ENCODE measurements at places on chromosomes 7 and 10.

DNA sequence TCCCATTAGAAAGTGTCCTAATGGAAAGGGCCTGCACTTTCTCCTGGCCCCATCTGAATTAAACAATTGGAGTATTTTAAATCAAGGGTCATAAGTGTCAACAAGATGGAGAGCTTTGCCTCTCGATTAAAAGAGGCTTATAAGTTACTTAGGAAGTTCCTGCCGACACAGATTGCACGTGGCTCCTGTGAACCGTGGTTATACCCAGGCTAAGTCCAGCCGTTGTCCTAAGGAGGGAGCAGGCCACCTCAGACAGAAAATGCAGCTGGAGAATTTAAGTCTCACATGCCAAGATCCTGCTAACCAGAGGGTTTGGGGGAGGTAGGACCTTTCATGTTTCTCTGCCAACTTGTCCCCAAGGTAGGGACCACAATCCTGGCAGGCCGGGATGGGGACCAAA lies 626.5 kb upstream of the GALNT17 start:
- DNase-seq: no peak

GRCh38 chr10:66501356-66501755 lies 424.5 kb upstream of the LRRTM3 start:
- no peak for DNase-seq

DNA sequence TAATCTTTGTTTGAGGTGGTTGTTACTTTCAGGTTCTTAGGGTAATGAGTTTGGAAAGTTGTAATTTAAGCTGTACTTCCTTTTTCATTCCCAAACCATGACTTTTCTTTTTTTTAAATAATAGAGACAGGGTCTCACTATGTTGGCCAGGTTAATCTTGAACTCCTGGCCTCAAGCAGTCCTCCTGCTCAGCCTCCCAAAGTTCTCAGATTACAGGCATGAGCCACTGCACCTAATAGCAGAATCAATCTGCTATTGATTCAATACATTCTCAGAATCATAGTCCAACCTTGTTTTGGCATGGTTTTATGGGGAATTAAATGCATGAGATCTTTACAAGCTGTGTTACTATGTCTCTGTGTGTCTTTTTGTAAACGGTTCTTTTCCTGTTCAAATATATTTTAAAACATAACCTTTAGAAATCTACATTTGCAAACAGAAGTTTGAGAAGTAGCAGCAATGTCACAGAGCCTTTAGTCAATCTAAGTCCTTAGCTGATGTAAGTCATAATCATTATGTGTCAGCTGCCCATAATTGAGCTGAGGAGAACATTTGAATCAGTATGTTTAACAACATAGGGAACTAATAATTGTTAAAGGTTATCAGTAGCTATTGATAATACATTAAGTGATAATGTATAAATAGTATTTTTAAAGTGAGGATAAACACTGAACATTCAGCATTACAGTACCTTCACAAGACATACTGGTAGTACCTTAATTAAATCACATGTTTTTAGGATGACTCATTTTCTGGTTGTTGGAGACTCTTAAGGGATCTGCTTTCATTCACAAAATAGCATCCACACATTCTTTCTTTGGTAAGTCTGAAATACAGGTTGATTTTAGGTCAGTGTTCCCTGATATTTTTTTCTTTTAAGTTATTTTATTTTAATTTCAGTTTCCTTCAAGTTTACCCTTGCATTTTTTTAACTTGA lies 8.8 kb downstream of the INPP5F start:
- DNase-seq: peak; percentile 61

DNA sequence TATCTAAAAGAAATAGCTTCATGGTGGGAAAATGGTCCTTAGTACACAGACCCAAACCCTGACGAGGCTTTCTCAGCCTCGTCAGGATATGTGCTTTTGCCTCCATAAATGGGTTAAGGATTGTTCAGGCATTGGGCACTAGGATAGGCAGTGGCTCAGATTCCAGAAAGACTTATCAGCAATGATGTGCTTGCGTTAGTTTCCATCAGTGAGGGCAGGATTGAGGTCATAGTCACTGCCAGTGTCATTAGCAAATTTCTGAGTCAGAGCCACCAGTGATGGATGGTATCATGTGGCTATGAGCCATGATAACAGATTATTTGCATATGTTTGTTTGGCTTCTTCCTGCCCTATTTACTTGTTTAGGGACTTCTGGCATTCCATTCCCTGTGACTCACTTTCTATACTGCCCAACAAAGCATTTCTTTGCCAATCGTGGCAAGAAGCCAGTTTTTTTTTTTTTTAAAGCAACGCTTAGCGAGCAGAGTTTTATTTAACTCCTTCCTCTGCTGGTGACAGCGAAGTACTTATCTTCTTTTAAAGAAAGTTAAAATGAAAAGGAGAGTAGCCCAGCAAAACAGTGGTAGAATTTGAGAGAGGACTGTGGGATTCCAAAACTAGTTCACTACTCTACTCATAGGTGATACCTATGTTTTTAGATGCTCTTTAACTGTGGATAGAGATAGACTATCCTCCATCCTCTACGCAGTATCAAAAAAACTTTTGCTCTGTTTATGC lies 44.4 kb downstream of the MYPN start:
- peak; percentile 92 for DNase-seq

- DNase-seq: peak; percentile 39
Observed at GRCh38 chr10:70528741-70529362, 50.3 kb downstream of the PALD1 start.

- no peak for DNase-seq
Observed at GRCh38 chr7:4709187-4709586, 27.1 kb downstream of the FOXK1 start.

- DNase-seq: no peak
Observed at GRCh38 chr10:123160311-123160980, 6.2 kb downstream of the BUB3 start.

GRCh38 chr10:128322950-128323349 lies 196.7 kb upstream of the MKI67 start:
- no peak for DNase-seq

DNA sequence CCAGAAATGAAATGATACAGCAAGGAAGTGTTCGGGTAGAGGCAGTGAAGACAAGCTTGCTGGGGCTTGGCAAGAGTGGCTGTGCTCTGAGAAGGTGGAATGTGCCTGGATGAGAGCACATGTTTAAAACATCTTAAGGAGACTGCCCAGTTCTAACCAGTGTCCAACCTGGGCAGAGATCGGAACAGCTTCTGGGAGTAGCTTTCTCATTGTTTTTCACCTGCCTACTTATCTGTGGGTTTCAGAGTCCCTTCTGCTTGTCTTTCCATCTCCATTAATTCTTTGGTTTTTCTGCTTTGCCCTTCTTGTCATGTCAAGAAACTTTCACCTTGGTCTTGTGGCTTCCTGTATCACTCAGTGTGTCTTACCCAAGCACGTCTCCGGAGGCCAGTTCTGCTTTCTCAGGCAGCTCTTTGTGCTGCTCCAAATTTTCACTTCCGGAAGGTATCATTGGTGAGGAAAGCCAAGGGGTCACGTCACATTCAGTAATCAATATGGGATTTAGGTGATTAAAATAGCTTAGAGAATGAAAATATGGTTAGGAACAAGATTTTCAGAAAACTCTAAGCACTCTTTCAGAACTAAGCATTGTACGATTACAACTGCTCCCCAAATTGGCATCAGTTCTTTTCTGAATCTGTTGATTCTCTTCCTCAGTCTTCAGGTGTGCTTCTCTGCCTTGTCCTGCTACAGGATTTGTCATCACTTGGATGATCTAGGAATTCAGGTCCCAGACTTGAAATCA lies 5.5 kb upstream of the LAMB4 start:
- no peak for DNase-seq

DNA sequence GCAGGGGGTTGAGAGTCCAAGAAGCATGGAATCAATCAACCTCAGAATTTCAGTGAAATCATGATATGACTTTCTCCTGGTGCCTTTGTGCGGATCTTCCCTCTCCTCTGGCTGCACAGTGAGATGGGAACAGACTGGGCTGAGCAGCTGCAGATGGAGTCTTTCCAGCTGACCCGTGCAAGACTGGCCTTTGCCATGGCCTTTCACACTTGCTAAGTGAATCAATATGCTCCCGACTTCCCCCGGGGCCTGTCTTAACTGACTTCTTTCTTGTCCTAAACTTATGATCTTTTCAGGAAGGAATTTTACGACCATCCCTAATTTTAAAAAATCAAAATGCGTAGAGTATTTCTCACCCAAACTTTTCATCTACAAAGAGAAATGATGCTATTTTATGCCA lies 469.9 kb downstream of the GALNT17 start:
- DNase-seq: no peak

- no peak for DNase-seq
Observed at GRCh38 chr7:24827027-24827426, 69.8 kb upstream of the GSDME start.

GRCh38 chr10:20289070-20289828 lies 473.0 kb downstream of the PLXDC2 start:
- DNase-seq: no peak

GRCh38 chr7:66539902-66540375 lies 88.7 kb upstream of the KCTD7 start:
- no peak for DNase-seq

- DNase-seq: no peak
Observed at GRCh38 chr10:110758128-110758765, 113.5 kb upstream of the PDCD4 start.

DNA sequence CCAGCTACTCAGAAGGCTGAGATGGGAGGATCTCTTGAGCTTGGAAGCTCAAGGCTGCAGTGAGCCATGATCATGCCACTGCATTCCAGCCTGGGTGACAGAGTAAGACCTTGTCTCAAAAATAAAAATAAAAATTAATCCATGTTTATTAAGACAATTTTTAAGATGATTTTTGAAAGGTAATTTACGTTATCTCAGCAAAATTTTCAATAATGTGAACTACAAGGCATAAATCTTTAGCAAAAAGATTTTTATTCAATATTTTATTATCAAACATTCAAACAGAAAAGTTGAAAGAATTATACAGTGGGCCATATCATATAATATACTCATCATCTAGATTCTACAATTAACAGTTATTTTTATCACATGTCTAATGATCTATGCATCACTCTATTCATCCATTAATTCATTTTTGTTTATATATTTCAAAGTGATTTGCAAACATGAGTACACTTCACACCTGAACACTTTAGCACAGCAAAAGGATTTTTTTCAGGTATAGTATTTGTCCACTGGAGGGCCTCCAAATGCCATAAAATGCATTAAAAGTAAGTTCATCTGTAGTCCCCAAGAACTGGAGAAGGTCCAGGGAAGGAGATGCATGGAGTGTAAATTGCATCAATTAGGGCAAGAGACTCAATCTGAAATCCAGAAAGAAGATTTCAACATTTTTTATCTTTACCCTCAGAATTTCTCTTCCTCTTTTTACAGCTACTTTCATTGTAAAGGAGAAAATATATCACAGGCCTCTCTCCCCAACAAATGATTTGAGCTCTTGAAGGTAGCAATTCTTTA lies 38.6 kb upstream of the RSBN1L start:
- peak; percentile 45 for DNase-seq

- no peak for DNase-seq
Observed at GRCh38 chr7:5690931-5691473, 90.5 kb downstream of the RNF216 start.

DNA sequence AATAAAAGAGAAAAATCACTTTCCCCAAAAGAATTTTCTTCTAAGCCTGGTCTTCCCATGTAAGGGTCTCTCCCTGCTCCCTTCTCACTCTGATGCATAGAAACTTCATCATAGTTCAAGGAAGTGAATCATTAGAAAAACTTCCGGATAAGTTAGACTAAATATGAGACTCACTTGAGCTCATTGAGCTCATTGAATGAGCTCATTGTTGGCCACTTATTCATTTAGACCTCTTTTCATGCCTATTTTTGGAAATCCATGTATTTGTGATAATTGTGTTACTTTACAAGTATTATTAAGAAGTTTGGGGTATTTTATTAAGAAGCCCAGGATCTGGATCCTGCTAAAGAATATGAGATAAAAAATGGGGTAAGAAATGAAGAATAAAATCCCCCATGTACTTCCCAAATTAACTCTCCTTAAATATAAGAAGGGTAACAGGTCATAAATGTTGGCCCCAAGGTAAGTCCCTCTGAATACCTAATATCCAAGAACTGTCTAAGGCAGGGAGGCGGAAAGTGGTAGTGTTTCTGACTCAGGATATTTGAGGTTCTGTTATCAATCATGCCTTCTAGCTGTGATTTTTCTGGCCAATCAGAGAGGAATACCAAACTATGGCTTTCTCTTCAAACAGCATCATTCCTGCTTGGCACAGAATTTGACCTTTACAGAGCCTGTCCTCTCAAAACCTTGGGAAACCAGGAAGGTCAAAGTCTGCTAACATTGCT lies 236.5 kb upstream of the PTN start:
- DNase-seq: peak; percentile 89

GRCh38 chr7:98669329-98670000 lies 52.4 kb downstream of the NPTX2 start:
- no peak for DNase-seq

- DNase-seq: no peak
Observed at GRCh38 chr10:110483633-110484032, 14.1 kb upstream of the DUSP5 start.

- DNase-seq: no peak
Observed at GRCh38 chr10:17693009-17693408, 49.1 kb downstream of the STAM start.

GRCh38 chr7:90564455-90564854 lies 31.7 kb upstream of the CDK14 start:
- no peak for DNase-seq

DNA sequence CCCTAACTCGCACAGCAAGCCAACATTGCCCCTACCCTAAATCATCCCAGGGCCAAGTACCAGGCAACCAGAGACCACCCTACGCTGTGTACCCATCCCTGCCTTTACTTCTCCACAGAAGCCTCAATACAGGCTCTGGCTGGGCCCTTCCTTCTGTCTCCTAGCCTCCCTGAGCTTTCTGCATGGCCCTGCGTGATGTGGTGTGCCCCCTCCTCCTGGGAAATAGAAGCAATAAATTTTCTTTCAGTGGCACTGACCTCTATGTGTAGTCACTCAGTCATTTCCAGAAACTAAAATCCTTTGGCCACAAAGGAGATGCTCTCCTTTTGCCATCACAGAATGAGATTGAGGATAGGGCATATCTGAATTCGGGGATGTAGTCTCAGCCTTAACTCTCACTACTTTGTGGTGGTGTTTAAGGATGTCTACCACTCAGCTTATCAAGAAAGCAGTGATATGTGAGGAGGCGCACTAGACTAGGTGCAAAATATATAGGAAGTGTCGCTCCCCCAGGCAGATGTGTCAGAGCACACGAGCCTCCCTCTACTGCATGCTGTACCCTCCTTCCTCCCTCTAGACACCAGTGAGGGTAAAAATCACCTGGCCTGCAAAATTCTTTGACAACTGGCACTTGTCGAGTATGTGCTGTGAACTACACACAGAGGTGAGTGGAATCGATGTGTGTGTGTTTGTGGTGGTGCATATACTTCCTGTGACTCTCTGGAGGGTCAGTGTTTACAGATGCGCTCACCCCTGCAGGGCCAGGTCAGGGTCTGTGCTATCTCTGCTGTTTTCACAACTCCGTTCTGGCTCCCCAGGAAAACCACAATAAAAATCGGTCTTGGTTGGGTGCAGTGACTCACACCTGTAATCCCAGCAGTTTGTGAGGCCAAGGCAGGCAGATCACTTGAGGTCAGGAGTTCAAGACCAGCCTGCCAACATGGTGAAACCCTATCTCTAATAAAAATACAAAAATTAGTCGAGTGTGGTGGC lies 825.9 kb upstream of the IGFBP3 start:
- peak; percentile 76 for DNase-seq

GRCh38 chr10:29861811-29862505 lies 197.4 kb downstream of the JCAD start:
- DNase-seq: peak; percentile 63

Measured in kidney glomerular epithelial cell (primary cell).